Thoracic aorta (tissue), 2 donors: ENCODE measurements at places on chromosomes 16 and 17. TPM values are rescaled to one million over a fixed set of nuclear protein-coding genes. Genes with fewer than 3 reads are reported as not detected.
A peak's percentile ranks its signal among the peaks of the same experiment; 100 is the strongest.

- H3K27ac ChIP-seq = no peak overlapping the region
- no peak for DNase-seq
- H3K27me3 ChIP-seq = no peaks in the 10 kb centered on the region
- H3K4me1 ChIP-seq = peaks cover 13% of the 10 kb centered on the region
- peaks cover 12% of the 10 kb centered on the region for H3K36me3 ChIP-seq
- no peak overlapping the region for H3K4me3 ChIP-seq
Measured at GRCh38 chr17:74815550-74816370, 39.6 kb upstream of the NAT9 start.

GRCh38 chr16:18018376-18018775, 318.2 kb downstream of the NPIPA8 start:
- no peak for DNase-seq
- H3K27ac ChIP-seq = no peak overlapping the region
- no peak overlapping the region for H3K4me3 ChIP-seq

GRCh38 chr17:72890711-72891110, 201.8 kb downstream of the SLC39A11 start:
- H3K4me1 ChIP-seq = no peaks in the 10 kb centered on the region
- no peak for DNase-seq
- H3K4me3 ChIP-seq = no peak overlapping the region
- H3K27ac ChIP-seq = no peak overlapping the region
- H3K36me3 ChIP-seq = no peaks in the 10 kb centered on the region
- H3K27me3 ChIP-seq = no peaks in the 10 kb centered on the region

GRCh38 chr16:89038811-89039735, 54.6 kb upstream of the ACSF3 start:
- H3K4me3 ChIP-seq = no peak overlapping the region
- H3K4me1 ChIP-seq = no peaks in the 10 kb centered on the region
- H3K36me3 ChIP-seq = no peaks in the 10 kb centered on the region

GRCh38 chr17:19539040-19539399, 5.4 kb downstream of the SLC47A1 start:
- no peaks in the 10 kb centered on the region for H3K27me3 ChIP-seq
- H3K4me1 ChIP-seq = peaks cover 18% of the 10 kb centered on the region
- H3K27ac ChIP-seq = no peak overlapping the region
- no peaks in the 10 kb centered on the region for H3K36me3 ChIP-seq
- no peak for DNase-seq

DNA sequence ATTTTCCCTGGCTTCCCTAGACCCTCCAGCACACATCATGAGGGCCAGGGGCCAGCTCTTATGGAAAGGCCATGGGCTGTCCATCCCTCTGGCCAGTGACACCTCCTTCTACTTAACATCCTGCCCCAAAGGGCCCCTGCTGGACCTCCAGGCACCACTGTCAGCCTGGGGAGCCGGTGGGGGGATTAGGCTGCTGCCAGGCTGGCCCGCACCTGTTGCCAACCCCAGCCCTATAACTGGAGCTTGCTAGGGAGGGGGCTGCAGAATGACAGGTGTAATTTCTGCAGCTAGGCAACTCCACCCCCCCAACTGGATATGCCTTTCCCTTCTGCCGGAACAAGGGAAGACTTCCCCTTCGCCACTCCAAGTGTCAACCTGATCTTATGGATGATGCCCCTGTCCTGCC, 12.5 kb downstream of the RARA start:
- peak overlapping the region; percentile 99 for H3K4me3 ChIP-seq
- peak overlapping the region; percentile 84 for H3K27ac ChIP-seq
- DNase-seq = no peak
- peaks cover 91% of the 10 kb centered on the region for H3K4me1 ChIP-seq

DNA sequence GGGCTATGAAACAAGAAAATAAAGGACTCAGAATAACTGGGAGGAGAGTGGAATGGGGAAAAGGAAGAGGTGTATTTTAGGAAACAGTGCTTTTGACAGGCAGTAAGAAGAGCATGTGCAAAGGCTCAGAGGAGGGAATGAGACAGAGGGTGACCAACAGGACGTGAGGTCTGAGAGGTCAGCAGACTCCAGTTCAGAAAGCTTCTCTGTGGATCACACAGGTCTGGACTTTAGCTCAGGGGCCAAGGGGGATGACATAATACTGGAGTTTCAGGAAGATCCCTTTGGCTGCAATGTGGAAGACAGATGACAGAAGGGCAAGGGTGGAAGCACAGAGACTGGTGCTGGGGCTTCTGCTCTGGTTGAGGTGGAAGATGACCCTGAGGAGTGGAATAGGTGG, 489.9 kb upstream of the CDH5 start:
- H3K4me1 ChIP-seq = no peaks in the 10 kb centered on the region
- H3K27me3 ChIP-seq = no peaks in the 10 kb centered on the region
- no peak overlapping the region for H3K27ac ChIP-seq
- DNase-seq = no peak
- no peak overlapping the region for H3K4me3 ChIP-seq
- no peaks in the 10 kb centered on the region for H3K36me3 ChIP-seq

DNA sequence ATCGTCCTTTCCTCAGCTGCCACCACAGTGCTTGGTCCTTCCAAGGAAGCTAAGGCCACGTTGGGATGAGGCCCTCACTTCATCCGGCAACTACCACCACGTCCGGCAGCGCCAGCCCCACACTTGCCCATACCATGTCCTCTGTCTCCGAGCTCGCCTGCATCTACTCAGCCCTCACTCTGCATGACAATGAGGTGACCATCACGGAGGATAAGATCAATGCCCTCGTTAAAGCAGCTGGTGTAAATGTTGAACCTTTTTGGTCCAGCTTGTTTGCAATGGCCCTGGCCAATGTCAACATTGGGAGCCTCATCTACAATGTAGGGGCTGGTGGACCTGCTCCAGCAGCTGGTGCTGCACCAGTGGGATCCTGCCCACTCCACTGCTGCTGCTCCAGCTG, 44.9 kb downstream of the TTC19 start:
- no peak overlapping the region for H3K27ac ChIP-seq
- no peaks in the 10 kb centered on the region for H3K4me1 ChIP-seq
- no peak for DNase-seq
- peaks cover 45% of the 10 kb centered on the region for H3K36me3 ChIP-seq

Gene MAF
- 20.0 TPM for total RNA-seq

Gene UNK
- total RNA-seq = 31.0 TPM

Gene C1QL1
- not detected for total RNA-seq
